Activated CD8-positive, alpha-beta memory T cell treated with anti-CD3 and anti-CD28 coated beads for 4 hours (primary cell): ENCODE measurements at places on chromosomes 11 and 22.

DNA sequence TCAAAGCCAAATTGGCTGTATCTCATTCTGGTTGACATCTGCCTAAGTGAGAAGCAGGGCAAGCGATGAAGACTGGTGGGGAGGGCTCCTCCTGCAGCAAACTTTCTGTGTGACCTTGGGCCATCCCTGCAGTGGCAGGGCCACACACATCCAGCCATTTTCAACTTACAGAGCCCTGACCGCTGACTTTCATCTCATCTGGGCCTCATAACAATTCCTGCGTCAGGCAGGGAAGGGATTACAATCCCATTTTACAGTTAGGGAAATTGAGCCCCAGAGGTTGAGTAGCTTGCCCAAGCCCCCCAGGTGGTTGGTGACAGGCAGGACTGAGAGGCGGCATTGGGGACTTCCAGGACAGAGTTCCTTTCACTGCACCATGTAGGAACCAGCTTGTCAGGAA is 21.9 kb downstream of the TPBGL start:
- no peak for DNase-seq

DNA sequence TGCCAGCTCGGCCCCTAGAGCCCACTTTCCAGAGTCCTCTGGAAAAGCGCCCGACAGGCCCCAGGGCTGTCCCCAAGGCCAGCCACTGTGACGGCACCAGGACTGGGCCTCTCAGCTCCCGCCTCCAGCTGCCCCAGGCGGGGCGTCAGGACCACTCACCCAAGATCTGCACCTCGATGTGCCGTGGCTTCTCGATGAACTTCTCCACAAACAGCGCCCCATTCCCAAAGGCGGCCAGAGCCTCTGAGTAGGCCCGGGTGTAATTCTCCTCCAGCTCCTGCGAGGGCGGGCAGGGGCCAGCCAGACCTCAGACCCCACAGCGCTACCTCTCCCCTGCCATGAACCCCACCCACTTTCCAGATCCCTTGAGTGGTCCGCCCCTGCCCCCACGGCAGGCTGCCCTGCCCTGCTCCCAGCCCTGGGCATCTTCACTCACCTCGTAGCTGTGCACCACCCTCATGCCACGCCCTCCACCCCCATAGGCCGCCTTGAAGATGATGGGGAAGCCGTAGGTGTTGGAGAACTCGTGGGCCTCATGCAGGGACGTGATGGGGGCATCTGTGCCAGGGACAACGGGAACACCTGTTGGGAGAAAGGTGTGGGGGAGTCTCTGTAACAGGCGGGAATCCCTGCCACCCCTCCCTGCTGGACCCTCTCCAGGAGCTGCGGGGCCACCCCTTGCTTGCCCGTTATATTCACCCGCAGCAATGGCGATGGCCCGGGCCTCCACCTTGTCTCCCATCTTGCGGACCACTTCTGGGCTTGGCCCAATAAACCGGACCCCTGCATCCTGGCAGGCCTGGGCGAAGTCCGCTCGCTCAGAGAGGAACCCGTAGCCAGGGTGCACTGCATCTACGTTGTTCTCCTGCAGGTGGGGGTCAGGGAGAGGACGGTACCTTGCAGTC is 14.0 kb downstream of the LRFN4 start:
- DNase-seq = no peak

GRCh38 chr11:116913000-116913399 is 75.6 kb upstream of the APOA1 start:
- no peak for DNase-seq

GRCh38 chr22:18078329-18079041 is 695 bp downstream of the PEX26 start:
- DNase-seq = no peak

DNA sequence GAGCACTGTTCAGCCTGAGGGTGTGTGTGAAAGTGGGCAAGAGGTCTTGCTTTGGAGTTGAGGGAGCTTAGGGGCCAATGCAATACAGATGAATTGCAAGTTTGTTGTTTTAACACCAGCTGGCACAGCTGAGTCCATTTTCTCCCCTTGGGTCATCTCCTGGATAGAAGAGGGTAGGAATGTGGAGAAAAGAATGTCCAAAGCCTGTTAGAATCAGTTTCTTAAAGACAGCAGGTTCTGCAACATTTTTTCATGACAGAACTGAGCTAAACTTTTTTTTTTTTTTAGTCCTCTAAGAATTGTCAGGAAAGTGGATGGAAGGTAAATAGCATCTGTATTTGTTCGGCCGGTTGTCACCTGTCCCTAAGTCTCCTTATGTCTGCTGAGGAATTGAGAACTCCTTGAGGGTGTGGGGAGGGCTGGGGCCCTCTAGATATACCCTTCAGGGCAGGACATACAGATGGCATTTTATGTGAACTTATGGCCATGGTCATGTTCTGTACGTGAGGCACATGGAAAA is 211.1 kb upstream of the CADM1 start:
- DNase-seq = no peak

DNA sequence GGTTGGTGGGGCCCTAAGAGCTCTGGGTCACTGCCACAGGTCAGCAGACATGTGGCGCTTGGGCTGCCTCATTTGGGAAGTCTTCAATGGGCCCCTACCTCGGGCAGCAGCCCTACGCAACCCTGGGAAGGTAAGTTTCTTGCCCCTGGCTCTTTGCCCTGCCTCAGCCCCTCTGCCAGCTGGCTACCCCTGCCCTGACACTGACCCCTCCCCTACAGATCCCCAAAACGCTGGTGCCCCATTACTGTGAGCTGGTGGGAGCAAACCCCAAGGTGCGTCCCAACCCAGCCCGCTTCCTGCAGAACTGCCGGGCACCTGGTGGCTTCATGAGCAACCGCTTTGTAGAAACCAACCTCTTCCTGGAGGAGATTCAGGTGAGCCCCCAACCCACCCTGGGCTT is 1.9 kb downstream of the SCYL1 start:
- DNase-seq = no peak

- DNase-seq = no peak
Observed at GRCh38 chr11:62930666-62931065, 9.5 kb upstream of the CHRM1 start.

DNA sequence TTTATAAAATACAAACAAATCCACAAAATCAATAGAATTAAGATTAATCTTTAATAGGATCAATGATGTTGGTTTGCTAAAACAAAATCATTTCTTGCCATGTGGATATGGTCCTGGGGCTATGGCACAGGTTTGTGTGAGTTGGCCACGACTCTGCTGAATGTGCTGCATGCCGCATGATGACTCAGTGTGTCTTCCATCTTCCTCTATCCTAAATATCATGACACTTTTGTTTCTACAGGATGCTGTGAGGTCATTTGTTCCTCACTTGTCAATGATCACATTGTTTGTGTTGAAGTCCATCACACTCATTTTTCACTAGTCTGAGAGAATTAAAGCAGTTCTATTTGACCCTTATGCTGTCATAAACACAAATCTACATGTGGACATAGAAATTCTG is 167.2 kb upstream of the ZBED5 start:
- DNase-seq = no peak

DNA sequence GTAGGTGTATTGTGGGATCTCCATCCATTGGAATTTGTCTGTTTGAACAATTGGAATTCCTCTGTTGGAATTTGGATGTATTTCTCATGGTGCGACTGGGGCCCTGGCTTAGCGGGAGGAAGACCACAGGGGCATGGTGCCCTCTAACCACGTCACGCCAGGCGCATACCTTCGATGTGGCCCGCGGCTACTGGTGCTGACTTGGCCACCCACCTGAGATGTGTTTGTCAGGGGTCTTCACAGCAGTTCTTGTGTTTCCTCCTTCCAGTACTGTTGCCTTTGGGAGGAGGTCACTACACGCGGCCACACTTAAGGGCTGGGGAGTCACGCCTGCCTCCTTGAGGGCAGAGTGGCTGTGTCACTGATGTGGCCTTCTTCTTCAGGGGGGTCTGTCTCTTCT is 36.6 kb upstream of the GRAMD4 start:
- no peak for DNase-seq

GRCh38 chr11:18193010-18193409 is 20.4 kb downstream of the MRGPRX4 start:
- no peak for DNase-seq

DNA sequence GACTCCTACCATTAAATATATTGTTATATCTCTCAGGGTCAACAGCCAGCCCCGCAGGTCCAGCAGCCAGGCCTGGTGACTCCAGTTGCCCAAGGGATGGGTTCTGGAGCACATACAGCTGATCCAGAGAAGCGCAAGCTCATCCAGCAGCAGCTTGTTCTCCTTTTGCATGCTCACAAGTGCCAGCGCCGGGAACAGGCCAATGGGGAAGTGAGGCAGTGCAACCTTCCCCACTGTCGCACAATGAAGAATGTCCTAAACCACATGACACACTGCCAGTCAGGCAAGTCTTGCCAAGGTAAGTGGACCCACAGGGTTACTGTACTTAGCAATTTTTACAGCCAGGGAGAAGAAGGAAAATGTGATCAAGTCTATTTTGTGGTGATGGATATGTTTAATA is 35.1 kb downstream of the EP300 start:
- no peak for DNase-seq

GRCh38 chr11:119282495-119282894 is 34.4 kb downstream of the MCAM start:
- no peak for DNase-seq

- DNase-seq = no peak
Observed at GRCh38 chr22:19571207-19571795, 47.1 kb upstream of the CLDN5 start.

DNA sequence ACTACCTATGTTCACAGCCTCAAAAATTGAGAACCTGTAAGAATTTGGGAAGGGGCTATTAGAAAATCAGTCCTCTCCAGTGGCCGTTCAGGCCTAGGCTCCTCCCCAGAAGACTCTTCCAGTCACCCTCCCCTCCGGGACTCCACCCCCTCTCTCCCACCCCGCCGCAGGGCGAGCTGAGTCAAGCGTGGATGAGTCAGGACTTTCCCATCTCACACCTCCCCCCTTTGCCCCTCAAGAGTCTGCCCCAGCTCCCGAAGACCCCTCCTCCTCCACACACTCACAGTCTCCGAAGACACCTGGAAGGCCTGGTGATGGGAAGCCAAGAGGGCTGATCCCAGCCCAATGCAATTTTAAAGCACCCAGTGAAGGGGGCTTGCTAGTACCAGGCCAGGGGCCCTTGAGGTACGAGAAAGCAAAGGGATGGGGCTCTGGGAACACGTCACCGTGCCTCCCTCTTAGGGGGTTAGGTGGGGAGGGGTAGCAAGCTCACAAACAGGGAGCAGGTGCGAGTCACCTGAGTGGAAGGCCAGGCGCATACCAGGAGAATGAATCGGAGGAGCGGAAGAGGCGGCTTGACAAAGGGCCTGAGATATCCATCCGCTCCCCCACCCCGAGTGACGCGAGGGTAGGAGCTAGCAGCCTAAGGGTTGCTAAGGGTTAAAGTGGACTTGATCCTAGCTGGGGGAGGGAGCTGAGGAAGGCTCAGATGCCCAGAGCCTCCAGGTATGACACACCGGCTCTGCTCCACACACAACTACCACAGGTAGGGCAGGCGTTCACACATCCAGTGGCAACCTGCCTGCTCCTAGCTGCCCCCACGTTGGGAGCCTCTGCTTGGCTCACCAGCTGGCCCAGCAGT is 13.6 kb downstream of the BCL9L start:
- DNase-seq = peak; percentile 70

GRCh38 chr11:93054279-93054678 is 84.8 kb downstream of the MTNR1B start:
- no peak for DNase-seq

DNA sequence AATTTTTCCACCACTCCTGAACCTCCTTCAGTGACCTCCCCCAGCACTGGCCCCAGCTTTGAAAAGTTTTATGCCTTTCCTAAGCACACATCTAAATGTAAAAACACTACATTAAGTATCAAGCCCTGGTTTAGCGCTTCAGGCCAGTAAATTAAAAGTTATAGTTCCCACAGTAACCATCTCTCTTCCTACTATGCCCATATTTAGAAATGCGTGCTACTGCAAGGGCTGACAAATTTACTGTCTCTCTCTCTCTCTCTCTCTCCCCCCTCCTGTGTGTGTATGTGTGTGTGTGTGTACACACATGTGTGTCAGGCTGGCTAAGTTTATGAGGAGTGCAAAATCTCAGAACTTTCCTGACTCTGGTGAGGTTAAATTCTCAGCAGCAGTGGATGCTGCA is 231.4 kb downstream of the LARGE1 start:
- DNase-seq = no peak

GRCh38 chr11:77217156-77217555 is 84.3 kb downstream of the GDPD4 start:
- DNase-seq = no peak

DNA sequence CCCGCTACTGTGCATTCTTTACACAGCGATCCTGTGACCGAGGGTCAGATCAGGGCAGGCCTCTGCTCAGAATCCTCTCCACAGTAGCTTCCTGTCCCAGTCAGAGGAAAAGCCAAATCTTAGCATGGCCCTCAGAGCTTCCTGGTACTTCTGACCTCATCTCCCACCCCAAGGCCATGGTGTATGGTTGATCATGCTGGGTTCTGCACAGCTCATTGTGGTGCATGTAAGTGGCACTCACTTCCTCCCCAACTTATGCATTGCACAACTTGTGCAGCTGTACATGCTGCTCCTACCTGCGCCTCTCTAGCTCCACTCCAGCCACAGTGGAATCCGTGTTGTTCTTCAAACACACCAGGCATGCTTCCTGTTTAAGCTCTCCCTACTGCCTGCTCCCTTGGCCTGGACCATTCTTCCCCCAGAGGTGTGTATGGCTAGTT is 20.3 kb downstream of the BMAL1 start:
- no peak for DNase-seq

GRCh38 chr11:126597041-126597440 is 241.6 kb downstream of the ST3GAL4 start:
- no peak for DNase-seq

DNA sequence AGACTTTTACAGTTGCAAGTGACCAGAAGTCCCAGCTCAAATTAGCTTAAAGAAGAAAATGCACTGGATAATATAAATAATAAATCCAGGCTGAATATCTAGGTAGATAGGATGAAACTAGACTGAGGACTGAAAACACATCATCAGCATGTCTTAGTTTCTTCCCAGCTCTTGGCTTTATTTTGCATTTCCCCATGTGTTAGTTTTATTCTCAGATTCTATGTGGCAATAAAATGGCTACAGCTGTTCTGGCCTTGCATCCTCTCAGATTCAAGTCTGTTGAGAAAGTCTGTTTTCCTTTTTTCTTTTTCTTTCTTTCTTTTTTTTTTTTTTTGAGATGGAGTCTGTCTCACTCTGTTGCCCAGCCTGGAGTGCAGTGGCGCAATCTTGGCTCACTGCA is 22.6 kb upstream of the CAT start:
- DNase-seq = no peak

DNA sequence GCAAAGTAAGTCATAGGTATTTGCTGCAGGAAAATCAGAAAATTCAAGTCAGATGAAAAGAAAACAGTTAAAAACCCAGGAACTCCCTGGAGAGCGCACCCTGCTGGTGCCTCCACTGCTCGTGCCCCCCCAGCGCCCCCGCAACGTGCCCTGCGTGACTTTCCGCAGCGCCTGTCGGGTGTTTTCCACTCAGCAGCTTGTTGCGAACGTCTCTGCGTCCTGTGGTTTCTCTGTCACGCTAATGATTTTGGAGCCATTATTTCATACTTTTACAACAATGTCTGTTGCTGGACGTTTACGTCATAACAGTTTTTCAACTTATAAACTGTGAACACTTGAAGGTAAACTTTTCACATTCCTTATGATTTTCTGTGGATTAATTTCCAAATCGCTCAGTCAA is 5.0 kb downstream of the CRELD2 start:
- no peak for DNase-seq

- no peak for DNase-seq
Observed at GRCh38 chr11:12182676-12183541, 72.5 kb downstream of the MICAL2 start.

GRCh38 chr11:128663824-128664223 is 30.0 kb upstream of the FLI1 start:
- DNase-seq = no peak

GRCh38 chr22:36564422-36565158 is 35.6 kb upstream of the EIF3D start:
- no peak for DNase-seq
